ENCODE measurements at places on chromosomes 11 and 22.
A peak's percentile ranks its signal among the peaks of the same experiment; 100 is the strongest.

- DNase-seq: no peak
Measured at GRCh38 chr11:110425751-110426545, 3.8 kb upstream of the FDX1 start.

DNA sequence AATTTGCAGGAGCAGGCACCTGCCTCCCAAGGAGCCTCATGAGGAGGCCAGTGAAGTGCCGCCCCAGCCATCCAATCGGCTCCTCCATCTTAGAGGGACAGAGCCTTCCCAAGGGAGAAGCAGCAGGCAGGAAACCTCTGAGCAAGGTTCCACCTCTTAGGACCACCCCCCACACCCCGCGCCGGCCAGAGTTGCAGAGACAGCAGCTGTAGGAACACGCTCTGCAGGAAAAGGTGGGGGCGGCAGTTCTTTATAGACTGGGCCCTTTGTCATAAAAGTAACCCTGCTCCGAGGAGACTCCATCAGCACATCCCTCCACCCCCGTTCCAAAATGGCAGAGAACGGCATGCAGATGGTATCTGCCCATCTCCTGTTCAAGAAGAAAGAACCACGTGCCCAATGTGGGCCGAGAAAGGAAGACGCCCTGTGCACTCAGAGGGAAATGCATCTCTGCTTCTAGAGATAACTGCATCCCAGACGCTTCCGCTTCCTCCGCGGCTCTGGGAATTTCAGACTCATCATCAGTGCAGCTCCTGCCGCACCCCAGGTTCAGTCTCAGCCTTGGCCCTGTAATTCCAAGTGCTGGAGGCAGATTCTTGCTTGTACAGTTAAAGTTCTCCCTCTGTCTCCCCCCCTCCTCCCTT lies 98.5 kb downstream of the SPATA19 start:
- DNase-seq: no peak

DNA sequence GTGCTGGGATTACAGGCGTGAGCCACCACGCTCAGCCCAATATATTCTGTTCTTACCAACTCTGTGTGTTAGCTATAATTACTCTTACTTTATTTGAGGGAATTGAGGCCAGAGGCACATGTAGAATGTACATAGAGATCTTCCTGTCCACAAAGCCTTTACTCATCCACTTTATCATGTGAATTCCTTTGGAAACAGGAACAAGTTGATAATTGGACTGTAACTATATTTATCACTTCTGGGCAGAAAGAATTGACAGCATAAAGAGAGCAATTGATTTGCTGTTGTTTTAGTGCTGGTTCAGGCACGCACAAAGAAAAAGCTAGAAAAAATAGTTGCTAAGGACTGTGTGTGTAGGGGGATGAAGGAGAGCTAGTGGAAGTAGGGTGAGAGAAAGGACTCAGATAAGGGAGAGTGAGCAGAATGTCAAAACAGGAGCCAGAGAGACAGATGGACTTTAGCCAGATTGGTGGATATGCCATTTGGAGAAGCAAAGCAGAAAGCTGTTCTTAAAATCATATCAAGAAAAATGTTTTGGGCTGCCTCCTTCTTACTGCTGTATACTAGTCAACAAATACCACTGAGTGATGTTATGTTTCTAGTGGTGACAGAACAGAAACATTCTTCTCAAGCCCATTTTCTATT lies 929.8 kb upstream of the CNTN5 start:
- DNase-seq: no peak

GRCh38 chr11:60422609-60423008 lies 6.8 kb upstream of the MS4A5 start:
- DNase-seq: no peak

GRCh38 chr11:94169516-94169915 lies 40.9 kb downstream of the PANX1 start:
- no peak for DNase-seq

- no peak for DNase-seq
Measured at GRCh38 chr11:120254788-120255518, 15.0 kb downstream of the POU2F3 start.

GRCh38 chr22:25368271-25368670 lies 148.8 kb downstream of the CRYBB2 start:
- no peak for DNase-seq

- no peak for DNase-seq
Measured at GRCh38 chr11:24617856-24618255, 121.0 kb downstream of the LUZP2 start.

- DNase-seq: peak; percentile 47
Measured at GRCh38 chr22:29477723-29478318, 2.2 kb upstream of the NEFH start.

DNA sequence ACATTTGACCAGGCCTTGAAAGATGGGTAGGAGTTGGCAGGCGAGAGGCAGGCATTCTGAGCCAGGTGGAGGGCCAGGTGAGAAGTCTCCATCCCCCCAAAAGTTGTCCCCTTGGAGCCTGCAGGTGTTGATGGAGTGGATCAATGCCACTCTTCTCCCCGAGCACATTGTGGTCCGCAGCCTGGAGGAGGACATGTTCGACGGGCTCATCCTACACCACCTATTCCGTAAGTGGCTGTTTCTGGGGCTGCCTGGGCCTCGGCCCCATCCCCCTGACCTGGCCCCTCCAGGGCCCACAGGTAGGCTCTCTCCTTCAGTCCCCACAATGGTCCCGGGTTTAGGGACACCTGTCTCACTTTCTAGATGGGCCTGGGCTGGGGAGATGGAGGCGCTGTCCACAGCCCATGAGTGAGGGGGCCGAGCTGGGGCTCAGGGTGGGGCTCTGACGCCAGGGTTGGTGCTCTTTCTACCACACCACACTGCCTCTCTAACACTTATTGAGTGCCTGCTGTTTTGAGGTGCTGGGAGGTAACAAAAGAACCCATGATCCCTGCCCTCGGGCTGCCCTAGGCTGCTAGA lies 7.0 kb downstream of the PARVG start:
- DNase-seq: no peak

DNA sequence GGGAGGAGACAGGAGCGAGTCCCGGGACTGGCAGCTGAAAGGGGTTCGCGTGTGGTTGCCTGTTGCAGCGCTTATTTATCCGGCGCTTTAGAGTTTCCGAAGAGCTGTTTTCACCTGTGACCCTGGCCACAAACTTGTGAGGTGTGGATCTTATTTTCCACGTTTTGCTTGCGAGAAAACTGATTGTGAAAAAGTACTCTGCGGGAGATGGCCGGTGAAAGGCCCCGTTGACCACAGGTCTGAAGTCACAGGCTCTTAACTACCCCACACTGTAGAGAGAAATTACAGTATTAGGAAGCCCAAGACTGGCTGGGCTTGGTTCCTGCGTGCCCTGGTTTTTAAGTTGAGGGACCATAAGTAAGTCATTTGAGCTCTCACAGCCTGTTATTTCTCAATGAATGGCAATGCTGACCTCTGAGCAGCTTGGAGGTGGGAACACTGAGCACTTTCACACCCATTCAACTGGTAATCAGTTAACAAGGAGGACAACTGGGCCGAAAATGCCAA lies 379 bp upstream of the RAB38 start:
- DNase-seq: no peak

DNA sequence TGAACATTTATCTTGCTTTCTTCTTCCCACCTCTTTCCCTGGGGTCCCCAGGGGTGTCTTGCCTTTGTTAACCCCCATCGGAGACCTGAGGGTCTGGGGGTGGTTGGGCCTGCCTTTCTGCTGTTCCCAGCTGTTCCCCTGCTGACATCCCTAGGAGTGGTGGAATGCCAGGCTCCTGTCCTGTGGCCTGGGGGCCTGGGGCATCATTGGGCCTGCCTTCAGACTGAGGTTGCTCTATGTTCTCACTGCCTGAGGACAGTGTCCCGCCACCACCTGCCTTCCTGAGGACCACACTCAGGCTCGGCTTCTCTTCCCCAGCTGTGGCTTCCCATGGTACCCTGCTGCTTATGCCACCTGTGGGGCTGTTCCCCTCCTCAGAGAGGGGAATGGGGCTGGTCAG lies 1.1 kb upstream of the IL18BP start:
- DNase-seq: no peak

DNA sequence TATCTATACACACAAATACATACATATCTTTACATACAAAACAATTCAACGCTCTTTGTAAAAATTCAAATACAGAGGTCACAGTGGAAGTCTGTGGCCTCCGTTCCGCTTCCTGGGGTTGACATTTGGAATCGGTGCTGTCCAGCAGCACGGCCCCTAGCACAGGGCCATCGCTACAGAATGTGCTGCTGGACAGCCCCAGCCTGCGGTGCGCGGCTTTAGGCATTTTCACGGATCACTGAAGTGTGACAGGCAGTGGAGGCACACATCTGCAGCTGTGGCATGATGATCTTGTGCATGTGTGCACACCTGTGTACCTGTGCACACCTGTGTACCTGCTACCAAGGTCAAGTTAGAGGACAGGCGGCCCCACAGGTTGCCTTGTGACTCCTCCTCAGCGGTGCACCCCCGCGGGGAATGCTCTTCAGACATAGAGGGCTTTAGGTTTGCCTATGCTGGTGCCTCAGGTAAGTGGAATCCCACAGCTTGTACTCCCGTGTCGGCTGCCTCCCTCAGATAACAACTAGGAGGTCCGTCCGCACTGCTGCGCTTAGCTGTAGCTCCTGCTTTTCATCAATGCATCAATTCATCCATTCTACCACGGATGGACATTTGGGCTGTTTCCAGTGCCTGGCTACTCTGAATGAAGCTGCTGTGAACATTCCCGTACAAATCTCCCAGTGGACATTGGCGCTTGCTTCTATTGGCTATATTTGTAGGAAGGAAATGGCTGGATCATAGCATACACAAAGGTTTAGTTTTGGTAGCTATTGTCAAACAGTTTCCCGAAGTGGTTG lies 29.9 kb downstream of the GAL start:
- no peak for DNase-seq

GRCh38 chr11:36195496-36196354 lies 93.5 kb downstream of the COMMD9 start:
- DNase-seq: no peak

DNA sequence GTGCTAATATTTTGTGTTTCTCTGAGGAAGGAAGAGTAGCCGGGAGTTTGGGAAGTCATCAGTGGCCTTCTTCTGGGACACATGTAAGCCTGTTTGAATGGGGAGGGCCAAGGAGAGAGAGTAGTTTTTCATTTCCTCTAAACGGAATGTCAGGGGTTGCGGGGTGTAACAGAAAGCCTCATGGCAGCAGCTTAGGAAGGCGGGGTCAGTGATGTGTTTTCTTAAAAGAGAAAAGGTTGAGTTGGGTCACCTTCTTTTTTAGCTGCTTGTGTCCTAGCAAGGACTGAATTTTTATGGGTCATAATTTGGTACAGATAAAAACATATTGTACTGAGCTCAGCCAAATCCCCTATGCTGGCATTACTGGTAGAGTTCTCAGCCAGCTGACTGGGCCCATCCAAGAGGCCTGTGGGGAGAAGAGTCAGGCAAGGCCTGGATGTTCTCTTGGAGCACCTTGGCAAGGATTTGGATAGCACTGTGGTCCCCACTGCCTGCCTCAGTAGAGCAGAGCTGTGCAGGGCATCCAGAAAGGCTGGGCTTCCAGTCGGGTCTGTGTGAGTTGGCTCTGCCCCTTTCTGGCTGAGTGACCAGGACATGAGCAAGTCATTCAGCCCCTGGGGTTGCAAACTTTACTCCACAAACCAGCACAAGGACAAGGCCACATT lies 29.4 kb upstream of the NAV2 start:
- DNase-seq: peak; percentile 16

- DNase-seq: no peak
Measured at GRCh38 chr11:72676861-72677341, 2.7 kb upstream of the PDE2A start.

DNA sequence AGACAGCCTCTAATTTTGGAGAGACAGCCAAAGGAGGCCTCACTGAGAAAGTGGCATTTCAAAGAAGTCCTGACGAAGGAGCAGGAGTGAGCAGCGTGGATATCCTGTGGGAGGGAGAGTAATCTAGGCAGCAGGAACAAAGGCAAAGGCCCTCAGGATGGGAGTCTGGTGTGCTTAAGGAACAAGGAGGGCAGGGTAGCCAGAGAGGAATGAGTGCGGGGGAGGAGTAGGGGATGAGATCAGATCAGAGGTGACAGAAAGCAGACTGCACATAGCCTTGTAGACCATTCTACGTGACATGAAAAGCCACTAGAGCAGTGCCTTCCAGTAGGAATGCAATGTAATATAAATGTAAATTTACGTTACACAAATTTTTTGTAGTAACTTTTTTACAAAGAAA lies 5.6 kb downstream of the SLC36A4 start:
- no peak for DNase-seq

DNA sequence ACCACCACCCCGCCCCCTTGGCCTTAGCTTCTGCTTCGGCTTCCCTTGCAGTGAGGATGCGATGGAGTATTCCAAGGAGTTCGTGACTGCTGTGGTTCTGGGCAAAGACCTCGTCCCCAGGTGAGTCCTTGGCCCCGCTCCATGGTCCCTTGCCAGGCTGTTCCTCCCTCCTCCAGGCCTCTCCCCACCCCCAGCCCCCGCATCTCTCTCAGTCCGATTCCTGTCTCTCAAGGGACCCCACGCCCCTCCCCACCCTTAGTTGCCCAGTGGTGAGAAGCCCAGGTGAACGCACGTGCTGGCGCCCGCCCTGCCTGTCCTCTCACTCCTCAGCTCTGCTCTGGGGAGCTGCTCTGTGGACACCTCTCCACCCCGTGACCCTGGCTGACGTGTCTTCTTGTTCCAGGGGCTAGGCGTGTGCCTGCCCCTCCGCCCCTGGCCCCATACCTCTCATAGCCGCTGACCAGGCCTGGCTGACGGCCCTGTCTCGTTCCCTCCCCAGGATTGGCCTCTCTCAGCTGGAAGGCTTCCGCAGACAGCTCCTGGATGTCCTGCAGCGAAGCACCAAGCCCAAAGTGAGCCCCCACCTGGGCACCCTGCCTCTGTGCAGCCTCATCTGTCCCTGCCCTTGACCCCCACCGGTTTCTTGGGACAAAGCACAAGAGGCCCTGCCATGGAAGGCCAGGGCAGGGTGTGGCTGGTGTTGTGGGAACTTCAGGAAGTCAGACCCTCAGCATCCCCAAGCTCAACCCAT lies 14.6 kb upstream of the MYRF start:
- no peak for DNase-seq

GRCh38 chr22:30832407-30832987 lies 136.1 kb downstream of the MORC2 start:
- no peak for DNase-seq

- no peak for DNase-seq
Measured at GRCh38 chr11:69180226-69180625, 24.5 kb downstream of the SMIM38 start.

GRCh38 chr22:16387088-16387487 lies 205.5 kb downstream of the CCT8L2 start:
- DNase-seq: no peak
